ENCODE measurements at places on chromosomes 2 and 18.

DNA sequence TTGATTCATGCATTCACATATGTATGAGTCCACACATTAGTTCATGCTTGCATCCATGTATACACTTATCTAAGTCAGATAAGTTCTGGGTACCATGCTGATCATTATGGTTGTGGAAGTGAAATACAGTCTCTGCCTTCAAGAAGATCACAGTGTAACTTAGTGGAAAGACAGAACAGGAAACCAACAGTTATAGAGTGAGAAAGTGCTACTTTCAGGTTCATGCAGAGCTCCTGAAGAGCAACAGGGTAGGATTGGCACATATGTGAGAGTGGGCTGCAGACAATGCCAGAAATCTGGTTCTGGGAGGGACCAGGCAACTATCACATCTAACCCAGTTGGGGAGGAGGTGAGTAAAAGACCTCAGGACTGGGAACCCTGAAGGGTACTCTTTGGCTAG lies 35.4 kb upstream of the PGAP1 start:
- no peak for DNase-seq

DNA sequence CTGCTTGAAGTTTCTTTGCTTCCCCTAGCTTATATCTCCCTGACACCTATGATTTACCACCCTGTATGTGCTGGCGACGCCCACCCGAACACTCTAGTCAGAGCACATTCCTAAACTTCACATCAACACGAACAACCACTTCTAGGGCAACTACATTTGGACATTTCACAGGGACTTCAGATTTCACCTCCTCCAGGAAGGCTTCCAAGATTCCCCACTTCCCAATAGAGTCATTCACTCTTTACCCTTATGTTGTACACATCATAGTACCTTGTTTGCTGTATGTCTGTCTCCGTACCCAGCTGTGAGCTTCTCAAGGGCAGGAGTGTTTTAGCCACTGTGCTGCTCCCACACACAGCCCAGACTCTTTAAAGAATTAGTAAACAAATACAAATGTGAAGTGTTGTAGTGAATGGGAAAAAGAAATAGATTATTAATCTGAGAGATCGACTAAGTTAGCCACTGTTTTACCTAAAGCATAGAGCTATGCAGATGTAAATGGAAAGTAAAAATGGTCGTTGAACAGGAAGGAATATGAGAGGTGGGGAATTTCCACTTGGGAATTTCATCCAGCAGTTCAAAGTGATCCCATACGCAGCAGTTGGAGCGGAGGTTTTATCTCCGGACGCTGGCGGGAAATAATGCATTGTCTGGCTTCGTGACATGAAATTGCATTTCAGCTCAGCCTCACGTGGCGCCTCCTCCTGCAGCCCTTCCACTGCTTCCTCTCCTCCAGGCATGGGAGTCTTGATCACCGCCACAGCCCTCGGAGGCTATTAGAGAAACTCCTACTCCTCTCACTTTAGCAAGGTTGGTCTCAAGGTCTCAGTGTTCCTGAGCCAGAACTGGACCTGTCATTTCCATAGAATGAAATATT lies 233.4 kb upstream of the COPS8 start:
- DNase-seq = no peak

DNA sequence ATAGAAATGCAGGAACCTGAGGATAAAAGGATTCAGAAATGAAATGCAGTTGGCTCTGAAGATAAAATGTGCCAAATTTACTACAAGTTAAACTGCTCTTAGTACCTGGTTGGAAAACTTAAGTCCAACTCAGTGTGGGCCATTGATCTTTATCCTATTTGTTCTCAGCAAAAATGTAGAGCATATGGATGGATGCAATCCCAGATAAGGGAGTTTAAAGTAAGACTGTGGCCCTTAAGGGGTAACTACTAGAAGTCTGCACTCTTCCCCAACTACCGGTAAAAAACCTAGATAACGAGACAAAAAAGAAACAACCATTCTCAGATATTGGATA lies 63.9 kb downstream of the MDH1 start:
- no peak for DNase-seq

DNA sequence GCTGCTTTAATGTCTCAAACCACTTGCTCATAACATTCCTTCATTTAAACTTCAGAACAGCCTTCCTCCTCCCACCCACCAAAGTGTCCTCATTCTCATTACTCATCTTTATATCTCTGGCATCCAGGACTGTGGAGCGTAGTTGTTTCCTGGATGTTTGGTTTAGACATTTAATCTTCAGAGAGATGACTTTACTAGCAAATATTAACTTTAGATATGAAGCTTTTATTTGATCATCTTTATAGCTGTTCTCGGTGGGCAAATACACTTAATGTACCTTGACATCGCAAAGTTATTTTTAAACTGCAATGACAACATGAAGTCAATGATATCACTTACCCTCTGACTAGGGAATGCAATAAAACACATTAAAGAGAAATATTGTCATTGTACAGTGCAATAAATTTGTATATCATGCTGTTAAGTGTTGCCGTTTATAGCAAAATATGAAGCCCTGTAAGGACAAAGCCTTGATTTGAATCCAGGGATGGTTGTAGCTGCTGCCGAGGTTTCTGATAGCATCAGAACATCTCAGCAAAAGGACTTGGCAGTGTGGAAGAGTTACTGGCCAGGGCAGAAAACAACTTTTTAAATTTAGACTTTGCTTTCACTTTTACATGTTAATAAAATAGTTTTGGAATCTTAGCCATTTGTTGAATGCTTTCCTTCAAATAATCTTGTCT lies 4.6 kb upstream of the LAMA3 start:
- no peak for DNase-seq

- no peak for DNase-seq
These were observed 649.2 kb downstream of the RNF144A start for GRCh38 chr2:7566382-7566881.

DNA sequence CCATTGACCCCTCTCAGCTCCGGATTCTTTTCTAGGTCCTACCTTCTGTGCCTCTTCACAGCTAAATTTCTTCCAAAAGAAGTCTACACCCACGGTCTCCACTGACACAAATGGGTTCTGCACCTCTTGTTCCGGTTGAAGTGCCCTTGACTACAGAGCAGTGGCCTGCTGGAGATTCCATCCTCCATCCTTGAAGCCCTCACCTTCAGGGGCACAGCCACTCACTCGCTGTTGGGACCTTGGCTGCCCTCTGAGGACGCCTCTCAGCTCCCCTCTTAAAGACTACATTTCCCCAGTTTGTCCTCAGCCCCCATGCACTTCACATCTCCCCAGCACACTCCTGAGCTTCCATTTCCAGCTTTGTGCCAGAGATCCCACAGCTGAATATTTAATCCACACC lies 226.3 kb downstream of the ATAD2B start:
- no peak for DNase-seq

- no peak for DNase-seq
These were observed 75.6 kb upstream of the UXS1 start for GRCh38 chr2:106269591-106270291.

- no peak for DNase-seq
These were observed 4.2 kb downstream of the RNF152 start for GRCh38 chr18:61888622-61889021.

DNA sequence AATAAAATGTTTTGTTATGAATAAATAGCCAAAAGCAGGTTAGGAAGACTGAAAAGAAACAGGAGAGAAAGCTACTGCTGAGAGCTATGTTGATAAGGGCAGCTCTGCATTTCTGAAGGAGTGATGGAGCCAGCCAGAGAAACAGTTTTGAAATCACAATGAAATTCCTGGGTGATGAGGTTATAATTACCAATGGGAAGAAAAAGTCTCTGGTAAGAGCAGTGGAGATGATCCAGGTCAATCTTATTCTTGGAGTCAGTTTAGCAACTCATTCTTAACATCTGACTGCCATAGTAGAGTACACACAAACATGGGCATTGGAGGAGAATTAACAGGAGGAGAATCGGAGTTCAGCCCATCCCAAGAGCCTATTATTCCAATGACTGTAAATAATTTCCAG lies 2.4 kb downstream of the ALKAL2 start:
- DNase-seq = no peak

DNA sequence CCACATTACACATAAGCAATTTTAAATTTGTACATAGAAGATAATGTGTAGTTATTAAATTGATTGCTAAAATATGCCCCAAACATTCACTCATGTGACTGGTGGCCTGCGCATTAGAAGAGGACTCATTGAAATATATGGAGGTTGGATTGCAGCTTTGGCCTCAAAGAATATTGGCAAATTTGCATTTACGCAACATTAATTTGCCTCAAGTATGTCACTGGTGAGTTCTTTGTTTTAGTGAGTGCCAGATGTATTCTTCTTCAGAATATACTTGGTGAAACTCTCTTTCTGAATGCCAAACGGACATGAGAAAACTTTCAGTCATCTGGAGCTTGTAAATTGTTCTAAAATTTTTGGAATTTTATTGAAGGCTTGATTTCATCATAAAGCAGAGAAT lies 5.9 kb upstream of the EFEMP1 start:
- no peak for DNase-seq

- no peak for DNase-seq
These were observed 14.5 kb upstream of the ST8SIA3 start for GRCh38 chr18:57337890-57338289.

Measured in ovary (tissue), 10 donors.